ENCODE measurements at places on chromosomes 12 and 14. TPM values are rescaled to one million over a fixed set of nuclear protein-coding genes. Genes with fewer than 3 reads are reported as not detected.

The KRT77 gene
- total RNA-seq, result not detected

The RNU4-1 gene
- total RNA-seq, result 3,016 TPM

The LIN7A gene
- 9.7 TPM for total RNA-seq

The KRT3 gene
- total RNA-seq, result not detected

The MANSC4 gene
- total RNA-seq, result not detected

The BHLHE41 gene
- 34.3 TPM for total RNA-seq

The ZDHHC22 gene
- total RNA-seq, result not detected

The FZD10 gene
- 0.57 TPM for total RNA-seq

The GPRC5D gene
- total RNA-seq, result 0.25 TPM

The EVL gene
- 84.1 TPM for total RNA-seq

The TEX52 gene
- total RNA-seq, result not detected

The CLECL1 gene
- 2.1 TPM for total RNA-seq

The DNAH10 gene
- 0.28 TPM for total RNA-seq

The SOS2 gene
- total RNA-seq, result 39.7 TPM

The PLD4 gene
- 3.2 TPM for total RNA-seq

The SERPINA12 gene
- total RNA-seq, result not detected

The TESPA1 gene
- total RNA-seq, result 4.9 TPM

The TSPAN9 gene
- 81.6 TPM for total RNA-seq

The STAT2 gene
- total RNA-seq, result 120 TPM

DNA sequence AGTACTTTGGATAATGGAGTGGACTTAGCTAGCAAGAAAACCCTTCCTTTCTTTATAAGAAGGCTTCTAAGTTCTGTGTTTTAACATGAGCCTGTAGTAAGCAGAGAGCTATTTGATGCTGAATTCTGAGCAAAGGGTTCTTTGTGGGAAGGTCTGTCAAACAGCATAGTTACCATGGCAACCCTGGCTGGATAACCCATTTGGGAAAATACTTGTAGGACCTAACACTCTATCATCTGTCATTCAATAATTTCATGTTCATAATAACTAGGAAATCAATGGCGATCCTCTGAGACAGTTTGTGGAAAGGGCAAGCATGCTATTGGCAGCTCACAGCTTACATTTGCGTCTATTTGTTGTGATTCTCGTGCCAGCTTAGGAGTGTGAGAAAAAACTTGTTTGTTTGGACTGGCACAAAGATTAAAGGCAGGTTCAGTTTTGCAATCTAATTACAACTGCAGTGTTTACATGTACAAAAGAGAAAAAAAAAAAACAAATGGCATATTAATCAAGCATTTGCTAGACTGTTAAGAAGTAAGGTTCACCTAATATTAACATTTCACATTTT lies 219.2 kb downstream of the PDZRN4 start:
- DNase-seq, result no peak

- DNase-seq, result no peak
Measured at GRCh38 chr12:28603239-28603638, 413.0 kb downstream of the CCDC91 start.

DNA sequence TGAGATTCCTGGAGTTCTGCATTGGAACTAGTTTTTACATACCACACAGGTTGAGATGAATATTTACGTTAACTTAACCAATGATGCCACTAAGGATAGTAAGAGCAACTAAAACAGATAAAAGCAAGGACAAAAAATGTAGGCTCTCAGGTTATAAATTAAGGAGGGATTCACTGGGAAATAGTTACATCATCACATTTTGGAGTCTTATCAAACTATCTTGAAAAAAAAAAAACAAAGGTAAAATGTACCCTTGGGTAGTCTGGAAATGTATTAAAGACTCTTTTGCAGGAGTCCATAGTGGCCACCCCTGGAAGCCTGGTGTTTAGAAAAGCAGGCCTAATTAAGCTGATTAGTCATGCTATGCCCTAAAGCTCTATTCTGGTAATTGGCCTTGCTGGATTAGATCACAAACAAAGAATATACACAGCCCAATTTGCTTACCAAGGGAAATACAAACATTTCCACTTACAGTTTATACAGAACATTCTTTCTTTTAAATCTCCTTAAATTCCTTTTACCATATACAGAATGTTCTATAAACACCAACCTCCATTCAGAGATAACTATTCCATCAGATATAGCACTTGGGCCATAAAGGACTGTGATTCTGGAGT lies 39.3 kb downstream of the SLC25A47 start:
- DNase-seq, result no peak

DNA sequence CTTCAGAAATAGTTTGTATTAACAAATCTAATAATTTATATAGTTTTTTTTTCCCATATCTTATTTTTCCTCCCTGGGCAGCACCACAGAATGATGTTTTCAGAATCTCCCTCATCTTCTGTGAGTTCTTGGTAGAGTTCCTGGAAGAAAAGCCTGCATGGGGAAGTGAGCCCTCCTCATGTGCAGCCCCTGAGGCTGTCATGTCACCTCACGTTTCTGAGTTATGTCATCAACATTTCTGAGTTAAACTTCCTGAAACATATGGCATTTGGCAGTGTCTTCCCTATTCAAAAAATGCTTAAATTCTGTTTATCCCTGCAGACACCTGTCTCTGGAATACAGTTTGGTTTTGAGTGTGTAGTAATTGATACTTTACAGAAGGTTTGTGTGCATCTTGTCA lies 979.0 kb downstream of the TMEM121 start:
- no peak for DNase-seq

- DNase-seq, result no peak
Measured at GRCh38 chr14:63650256-63650952, 8.7 kb upstream of the WDR89 start.

DNA sequence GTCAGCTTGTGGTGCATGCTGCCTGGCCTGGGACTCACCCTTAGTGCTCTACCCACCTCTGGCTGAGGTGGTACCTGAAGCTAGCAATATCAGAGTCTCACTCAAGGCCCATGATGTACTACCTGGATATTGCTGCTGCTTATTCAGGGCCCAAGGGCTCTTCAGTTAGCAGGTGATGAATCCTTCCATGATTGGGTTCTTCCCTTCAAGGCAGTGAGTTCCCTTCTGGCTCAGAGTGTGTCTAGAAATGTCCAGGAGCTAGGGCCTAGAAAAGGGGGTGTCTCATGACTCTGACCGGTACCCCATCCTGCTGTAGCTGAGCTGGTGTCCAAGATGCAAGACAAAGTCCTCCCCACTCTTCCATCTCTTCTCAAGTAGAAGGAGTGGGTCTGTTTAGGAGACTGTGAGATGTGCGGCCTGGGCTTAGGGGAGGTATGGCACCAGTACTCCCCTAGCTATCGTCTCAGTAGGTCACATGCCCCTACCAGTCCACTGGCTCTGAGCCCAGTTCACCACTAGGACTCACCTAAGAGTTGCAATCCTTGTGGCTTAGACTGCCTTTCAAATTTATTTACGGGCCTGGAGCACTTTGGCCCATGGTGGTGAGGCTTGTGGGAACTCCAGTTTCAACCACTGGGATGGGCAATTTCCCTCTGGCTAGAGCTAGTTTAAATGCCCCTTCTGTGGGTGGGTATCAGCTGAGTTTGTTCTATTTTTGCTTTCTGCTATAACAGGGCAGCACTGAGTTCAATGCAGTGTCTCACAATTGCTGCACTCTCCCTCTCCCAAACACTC lies 12.2 kb downstream of the PRORP start:
- DNase-seq, result no peak

DNA sequence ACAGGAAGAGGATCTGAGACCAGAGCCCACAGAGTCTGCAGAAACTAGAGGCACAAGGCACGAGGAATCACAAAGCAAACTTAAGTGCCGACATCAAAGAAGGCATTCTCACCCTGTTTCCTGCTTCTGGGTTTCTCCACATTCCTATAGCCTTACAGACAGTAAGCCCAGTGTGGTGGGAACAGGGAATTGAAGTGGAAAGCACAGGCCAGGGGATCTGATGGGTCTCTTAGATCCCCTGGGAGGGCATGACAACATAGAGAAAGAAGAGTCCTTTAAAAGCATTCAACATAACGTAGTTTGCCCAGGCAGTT lies 75.6 kb upstream of the FRMD6 start:
- DNase-seq, result no peak

GRCh38 chr12:102401087-102401486 lies 79.3 kb downstream of the IGF1 start:
- no peak for DNase-seq

DNA sequence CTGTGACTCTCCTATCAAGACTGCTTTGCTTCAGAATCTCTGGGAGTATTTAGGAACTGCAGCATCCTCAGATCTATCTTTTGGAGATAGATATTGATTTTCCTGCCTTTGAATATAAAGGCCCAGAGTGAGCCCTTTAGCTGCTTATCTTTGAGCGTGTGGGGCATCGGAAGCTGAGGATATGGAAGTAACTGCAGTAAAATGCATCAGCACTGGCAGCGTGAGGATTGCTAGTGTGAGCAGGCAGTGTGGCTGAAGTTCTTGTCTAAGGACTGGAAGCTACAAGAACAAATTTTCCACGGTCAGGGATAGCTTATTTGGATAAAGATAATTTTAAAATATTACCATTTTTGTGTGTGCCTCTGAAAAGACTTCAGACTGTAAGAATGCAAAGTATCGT lies 474.7 kb downstream of the NPAS3 start:
- DNase-seq, result no peak

GRCh38 chr14:104446611-104447010 lies 133.0 kb upstream of the C14orf180 start:
- DNase-seq, result no peak

DNA sequence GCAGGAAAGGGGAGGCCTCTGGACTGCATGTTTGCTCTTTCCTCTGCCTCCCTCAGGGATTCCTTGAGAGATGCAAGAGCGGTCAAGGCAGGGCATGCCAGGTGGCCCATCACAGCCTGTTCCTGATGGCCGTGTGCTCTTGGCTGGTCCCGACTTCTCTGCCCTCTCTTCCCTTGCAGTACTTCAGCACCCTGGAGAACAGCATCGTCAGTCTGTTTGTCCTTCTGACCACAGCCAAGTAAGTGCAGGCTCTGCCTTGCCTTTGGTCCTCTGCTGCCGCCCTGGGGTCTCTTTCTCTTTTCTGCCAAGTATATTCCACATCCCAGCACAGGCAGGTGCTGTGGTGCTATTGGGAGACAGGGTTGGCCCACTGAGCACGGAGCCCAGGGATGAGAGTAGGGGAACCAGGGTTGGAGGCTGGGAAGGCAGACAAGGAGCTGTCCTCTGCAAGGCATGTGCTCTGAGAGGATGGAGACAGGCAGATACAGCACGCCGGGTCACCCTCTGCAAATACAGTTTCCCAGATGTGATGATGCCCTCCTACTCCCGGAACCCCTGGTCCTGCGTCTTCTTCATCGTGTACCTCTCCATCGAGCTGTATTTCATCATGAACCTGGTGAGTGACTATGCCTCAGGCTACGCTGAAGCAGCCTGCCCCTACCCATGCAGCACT lies 51.9 kb downstream of the TPCN1 start:
- DNase-seq, result no peak

DNA sequence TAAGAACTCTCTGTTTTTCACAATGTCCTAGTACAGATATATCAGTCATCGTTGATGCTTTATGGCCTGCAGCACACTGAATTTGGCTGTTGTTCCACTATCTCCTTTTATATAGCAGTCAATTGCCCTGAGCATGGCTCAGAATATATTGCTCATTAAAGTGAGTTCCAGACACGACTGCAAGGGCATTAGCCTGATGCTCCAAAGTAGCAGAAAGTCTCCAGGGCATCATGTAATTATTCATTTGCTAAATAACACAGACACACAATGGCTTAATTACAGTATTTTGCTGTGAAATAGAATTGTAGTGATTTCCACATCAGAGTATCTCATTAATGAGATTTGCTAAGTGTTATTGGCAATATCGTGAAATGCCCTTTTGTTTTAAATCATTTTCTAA lies 1167.5 kb downstream of the AACS start:
- DNase-seq, result no peak

GRCh38 chr14:51735851-51736250 lies 84.1 kb downstream of the FRMD6 start:
- DNase-seq, result no peak

- DNase-seq, result peak; percentile 56
Measured at GRCh38 chr12:53659011-53659551, 16.8 kb downstream of the ATP5MC2 start.

- DNase-seq, result no peak
Measured at GRCh38 chr12:31899109-31899508, 60.1 kb upstream of the RESF1 start.

DNA sequence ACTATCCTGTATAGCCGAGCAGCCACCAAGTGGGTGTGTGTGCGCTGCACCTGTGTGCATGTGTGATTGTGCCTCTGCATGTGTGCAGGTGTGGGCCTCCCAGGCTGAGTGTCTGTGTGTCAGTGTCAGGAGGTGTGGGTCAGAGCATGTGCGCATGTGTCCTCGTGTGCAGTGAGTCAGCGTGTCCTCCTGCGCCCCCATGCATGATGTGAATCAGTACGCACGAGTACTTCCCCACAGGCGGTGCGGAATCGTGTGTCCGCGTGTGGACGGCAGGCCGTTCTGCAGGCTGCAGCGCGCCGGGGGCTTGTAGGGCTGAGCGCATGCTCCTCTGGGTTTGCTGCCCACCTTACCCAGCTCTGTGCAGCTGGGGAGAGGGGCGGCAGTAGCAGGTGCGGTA lies 34.2 kb downstream of the DTX1 start:
- no peak for DNase-seq

GRCh38 chr12:21745258-21745657 lies 29.2 kb downstream of the KCNJ8 start:
- DNase-seq, result no peak

- peak; percentile 23 for DNase-seq
Measured at GRCh38 chr12:106428384-106428783, 70.8 kb downstream of the POLR3B start.

- no peak for DNase-seq
Measured at GRCh38 chr12:63075376-63076060, 75.5 kb downstream of the AVPR1A start.

GRCh38 chr14:33811721-33812120 lies 139.2 kb downstream of the EGLN3 start:
- no peak for DNase-seq

DNA sequence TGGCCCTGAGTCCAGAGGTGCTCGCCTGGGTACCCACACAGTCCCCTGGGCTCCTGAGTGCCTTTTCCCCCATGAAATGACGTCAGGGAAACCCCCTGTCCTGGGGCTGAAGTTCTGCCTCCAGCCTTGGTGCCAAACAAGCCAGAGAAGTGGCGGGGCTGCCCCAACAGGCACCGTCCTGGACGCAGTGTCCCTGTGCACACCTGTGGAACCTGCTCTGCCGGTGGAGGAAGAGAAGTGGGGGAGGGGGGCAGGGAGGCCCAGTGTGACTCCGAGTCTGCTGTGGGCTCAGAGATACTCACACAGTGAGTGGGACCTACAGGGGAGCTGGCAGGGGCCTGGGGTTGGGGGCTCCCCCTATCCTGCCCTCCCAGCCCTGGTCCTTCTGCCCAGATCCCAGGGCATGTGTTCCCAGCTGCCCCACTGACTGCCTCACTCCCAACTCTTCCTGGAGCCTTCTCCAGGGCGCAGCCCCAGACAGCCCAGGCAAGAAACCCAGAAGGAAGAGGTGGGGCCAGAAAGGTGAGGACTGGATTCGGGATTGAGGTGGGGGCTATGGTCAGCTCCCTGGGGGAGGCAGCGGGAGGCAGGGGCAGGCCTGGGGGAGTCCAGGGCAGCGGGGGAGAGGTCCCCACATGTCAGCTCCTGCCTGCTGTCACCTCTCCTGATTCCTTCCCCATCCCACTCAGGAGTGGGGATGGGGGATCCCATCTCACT lies 24.7 kb downstream of the CCDC85C start:
- peak; percentile 72 for DNase-seq

- no peak for DNase-seq
Measured at GRCh38 chr14:98711453-98711852, 560.5 kb downstream of the BCL11B start.

- DNase-seq, result peak; percentile 67
Measured at GRCh38 chr12:62123721-62124203, 136.4 kb upstream of the USP15 start.
